ENCODE measurements at places on chromosomes 6 and 20. TPM values are rescaled to one million over a fixed set of nuclear protein-coding genes. Genes with fewer than 3 reads are reported as not detected.
A peak's percentile ranks its signal among the peaks of the same experiment; 100 is the strongest.

The SAMD3 gene
- 2.7 TPM for total RNA-seq

The THEMIS gene
- 0.38 TPM for total RNA-seq

DNA sequence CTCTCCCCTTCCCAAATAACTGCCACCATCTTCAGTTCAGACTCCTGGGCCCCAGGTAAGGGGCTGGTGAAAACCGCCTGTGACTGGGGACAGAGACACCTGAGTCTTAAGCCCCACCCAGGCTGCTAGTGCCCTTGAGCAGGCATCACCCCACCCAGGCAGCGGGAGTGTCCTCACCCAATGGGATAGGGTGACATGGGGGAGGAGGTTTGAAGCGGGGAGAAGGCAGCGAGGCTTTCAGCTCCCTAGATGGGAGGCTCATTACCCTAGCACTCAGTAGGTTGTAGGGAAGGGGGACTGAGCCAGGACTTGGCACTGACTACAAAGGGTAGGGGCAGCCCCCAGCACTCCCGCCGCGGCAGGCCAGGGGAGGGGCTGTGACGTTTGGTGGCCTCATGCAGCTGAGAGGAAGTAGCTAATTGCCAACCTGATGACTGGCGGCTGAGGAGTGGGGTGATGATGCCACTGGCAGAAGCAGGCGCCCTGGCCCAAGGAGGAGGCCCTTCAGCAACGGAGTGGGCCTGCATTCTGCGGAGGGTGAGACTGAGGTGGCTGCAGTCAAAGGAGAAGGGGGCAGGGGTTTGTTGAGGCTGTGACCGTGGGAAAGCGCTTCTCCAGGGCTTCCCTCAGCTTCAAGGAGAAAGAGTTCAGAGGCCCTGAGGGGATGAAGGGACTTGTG lies 126.9 kb downstream of the MRPL14 start:
- no peaks in the 10 kb centered on the region for H3K36me3 ChIP-seq
- peak overlapping the region; percentile 75 for H3K27ac ChIP-seq
- H3K4me1 ChIP-seq = no peaks in the 10 kb centered on the region
- H3K4me3 ChIP-seq = peak overlapping the region; percentile 3
- peaks cover 59% of the 10 kb centered on the region for H3K27me3 ChIP-seq

GRCh38 chr6:90445533-90446108 lies 141.3 kb downstream of the MAP3K7 start:
- H3K4me3 ChIP-seq = no peak overlapping the region
- no peaks in the 10 kb centered on the region for H3K36me3 ChIP-seq
- DNase-seq = no peak
- H3K27ac ChIP-seq = no peak overlapping the region
- H3K4me1 ChIP-seq = no peaks in the 10 kb centered on the region
- no peaks in the 10 kb centered on the region for H3K27me3 ChIP-seq

- no peak for DNase-seq
Measured at GRCh38 chr6:155578251-155578650, 122.6 kb upstream of the NOX3 start.

DNA sequence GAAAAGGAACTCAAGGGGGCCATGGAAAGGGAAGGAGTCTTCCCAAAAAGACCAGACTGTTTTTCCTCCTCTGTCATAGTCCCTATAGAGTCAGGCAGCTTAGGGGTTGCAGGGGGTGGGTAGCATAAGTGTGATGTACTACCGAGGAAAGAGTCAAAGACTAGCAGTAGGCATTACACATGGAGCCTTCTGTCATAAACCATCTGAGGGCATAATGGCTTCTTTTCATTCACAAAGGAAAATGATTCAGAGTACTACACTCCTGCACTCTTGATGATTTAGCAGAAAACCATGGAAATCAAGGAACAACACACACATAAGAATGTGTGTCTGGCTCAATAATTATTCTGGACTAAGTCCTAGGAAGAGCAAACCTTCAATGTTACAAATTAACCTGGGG lies 14.9 kb downstream of the PLN start:
- DNase-seq = no peak
- H3K36me3 ChIP-seq = peaks cover 3% of the 10 kb centered on the region
- H3K4me1 ChIP-seq = no peaks in the 10 kb centered on the region
- H3K27ac ChIP-seq = no peak overlapping the region

DNA sequence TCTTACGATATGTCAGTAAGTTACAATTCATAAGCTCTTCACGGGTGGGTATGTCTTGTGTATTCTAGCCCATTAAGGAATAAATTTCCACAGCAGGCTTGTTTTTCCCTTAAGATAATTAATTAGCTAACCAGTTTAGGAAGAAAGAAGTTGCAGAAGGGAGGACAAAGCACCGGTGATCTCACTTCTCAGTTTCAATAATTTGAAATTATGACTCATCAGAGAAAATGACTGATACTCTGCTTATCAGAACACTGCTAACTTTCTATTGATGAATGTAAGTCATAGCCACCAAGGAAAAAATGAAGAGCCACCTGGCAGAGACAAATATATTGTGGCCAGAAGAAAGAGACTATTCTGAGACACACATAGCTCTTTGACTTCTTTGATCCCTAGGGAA lies 35.0 kb upstream of the ENTPD6 start:
- H3K27ac ChIP-seq = no peak overlapping the region
- H3K27me3 ChIP-seq = no peaks in the 10 kb centered on the region
- H3K4me1 ChIP-seq = no peaks in the 10 kb centered on the region

DNA sequence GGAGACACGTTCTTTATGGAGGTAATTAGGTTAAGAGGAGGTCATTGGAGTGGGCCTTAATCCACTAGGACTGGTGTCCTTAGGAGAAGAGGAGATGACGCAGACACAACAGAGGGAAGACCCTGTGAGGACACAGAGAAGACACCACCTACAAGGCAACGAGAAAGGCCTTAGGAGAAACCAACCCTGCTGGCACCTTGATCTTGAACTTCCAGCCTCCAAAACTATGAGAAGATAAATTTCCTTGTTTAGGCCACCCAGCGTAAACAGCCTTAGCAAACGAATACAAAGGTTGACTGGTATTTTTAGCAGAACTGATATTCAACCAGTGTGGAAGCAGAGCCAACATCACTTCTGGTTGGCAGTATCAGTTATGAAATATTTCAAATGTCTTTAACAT lies 75.2 kb downstream of the GFOD1 start:
- H3K4me3 ChIP-seq = no peak overlapping the region
- peaks cover 62% of the 10 kb centered on the region for H3K4me1 ChIP-seq
- H3K27ac ChIP-seq = peak overlapping the region; percentile 68
- no peaks in the 10 kb centered on the region for H3K36me3 ChIP-seq
- H3K27me3 ChIP-seq = no peaks in the 10 kb centered on the region
- no peak for DNase-seq

DNA sequence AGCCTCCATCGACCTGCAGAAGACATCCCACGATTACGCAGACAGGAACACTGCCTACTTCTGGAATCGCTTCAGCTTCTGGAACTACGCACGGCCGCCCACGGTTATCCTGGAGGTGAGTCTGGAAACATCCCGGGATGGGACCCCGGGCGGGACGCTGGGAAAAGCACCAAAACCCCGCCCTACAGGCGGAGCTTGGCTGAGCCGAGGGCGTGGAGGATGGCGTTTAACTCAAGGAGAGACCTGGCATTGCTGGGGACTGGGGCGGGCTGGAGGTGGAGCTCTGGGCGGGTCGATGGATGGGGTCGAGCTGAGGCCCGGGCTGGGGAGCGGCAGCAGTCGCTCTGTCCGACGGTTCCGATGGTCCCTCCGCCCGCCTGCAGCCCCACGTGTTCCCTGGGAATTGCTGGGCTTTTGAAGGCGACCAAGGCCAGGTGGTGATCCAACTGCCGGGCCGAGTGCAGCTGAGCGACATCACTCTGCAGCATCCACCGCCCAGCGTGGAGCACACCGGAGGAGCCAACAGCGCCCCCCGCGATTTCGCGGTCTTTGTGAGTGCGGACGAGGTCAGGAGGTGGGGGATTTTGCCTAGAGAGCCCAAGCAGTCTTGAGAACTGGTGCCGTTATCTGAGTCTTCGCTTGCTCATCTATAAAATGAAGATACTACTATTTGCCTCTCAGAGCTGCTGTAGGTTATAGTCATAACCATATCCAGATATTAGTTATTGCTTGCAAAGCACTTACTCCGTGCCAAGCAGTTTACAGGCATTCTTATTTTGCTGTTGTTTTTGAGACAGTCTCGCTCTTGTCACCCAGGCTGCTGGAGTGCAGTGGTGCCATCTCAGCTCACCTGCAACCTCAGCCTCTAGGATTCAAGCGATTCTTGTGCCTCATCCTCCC lies 3.8 kb downstream of the SPAG4 start:
- H3K4me3 ChIP-seq = peak overlapping the region; percentile 39
- H3K27ac ChIP-seq = no peak overlapping the region
- DNase-seq = peak; percentile 61

GRCh38 chr20:33407251-33407650 lies 5.9 kb upstream of the CDK5RAP1 start:
- H3K4me3 ChIP-seq = no peak overlapping the region
- H3K27ac ChIP-seq = no peak overlapping the region
- H3K27me3 ChIP-seq = no peaks in the 10 kb centered on the region
- H3K4me1 ChIP-seq = no peaks in the 10 kb centered on the region
- DNase-seq = no peak
- peaks cover 38% of the 10 kb centered on the region for H3K36me3 ChIP-seq

- H3K4me3 ChIP-seq = no peak overlapping the region
- H3K4me1 ChIP-seq = no peaks in the 10 kb centered on the region
- H3K27me3 ChIP-seq = no peaks in the 10 kb centered on the region
- no peak for DNase-seq
- H3K36me3 ChIP-seq = no peaks in the 10 kb centered on the region
- H3K27ac ChIP-seq = no peak overlapping the region
Measured at GRCh38 chr20:47971058-47971791, 185.9 kb upstream of the SULF2 start.

GRCh38 chr6:120129228-120129627 lies 779.7 kb upstream of the MAN1A1 start:
- H3K36me3 ChIP-seq = no peaks in the 10 kb centered on the region
- DNase-seq = no peak
- no peak overlapping the region for H3K27ac ChIP-seq

DNA sequence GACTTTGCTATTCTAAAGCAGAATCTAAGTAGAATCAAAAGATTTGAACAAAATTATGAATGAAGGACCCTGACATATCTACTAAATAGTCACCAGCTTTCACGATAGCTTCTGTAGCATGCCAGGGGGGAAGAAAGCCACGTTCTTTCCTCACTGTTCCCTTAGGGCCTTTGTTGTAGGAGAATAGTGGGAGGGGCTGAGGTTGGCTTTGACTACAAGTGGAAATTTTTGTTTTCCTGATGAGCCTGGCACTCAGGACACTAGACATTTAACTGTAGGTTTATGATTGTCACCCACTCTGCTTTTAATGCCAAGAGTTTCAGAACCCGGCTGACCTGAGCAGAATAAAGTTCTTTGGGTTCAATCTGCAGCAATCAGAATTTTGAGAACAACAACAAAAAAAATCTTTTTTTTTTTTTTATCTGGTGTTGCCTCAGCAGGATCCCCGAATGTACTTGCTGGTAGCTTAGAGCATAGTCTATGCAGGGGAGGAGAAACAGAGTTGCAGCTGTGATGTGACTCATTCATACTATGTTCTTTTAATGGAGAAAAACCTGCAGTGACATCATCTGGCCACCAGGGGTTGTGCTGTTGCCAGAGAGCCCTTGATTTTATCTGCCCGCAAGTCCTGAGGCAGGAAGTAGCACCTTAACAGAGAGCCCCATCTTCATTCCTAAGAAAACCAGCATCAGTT lies 38.5 kb downstream of the TPD52L1 start:
- no peak overlapping the region for H3K27ac ChIP-seq
- no peaks in the 10 kb centered on the region for H3K27me3 ChIP-seq
- DNase-seq = no peak
- H3K4me1 ChIP-seq = peaks cover 2% of the 10 kb centered on the region
- H3K36me3 ChIP-seq = no peaks in the 10 kb centered on the region

DNA sequence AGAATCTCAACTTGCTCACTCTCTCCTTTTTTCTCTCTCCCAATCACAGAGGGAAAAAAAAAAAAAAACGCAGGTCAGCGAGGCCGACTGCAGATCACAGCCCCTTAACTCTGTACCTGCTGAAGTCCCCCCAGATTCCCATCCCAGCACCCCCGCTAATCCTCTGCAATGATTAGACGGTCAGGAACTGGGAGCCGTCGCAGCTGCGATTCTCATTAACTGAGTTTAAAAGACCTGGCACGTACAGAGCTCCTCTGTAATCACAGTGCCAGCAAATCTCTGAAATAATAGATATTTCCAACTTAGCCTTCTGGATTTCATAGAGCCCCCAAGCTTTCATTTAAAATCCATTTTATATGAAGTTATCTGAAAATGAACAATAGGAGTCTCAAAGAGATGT lies 84.4 kb downstream of the ANKRD60 start:
- no peaks in the 10 kb centered on the region for H3K36me3 ChIP-seq
- DNase-seq = no peak
- no peaks in the 10 kb centered on the region for H3K4me1 ChIP-seq
- H3K4me3 ChIP-seq = no peak overlapping the region
- H3K27ac ChIP-seq = no peak overlapping the region

DNA sequence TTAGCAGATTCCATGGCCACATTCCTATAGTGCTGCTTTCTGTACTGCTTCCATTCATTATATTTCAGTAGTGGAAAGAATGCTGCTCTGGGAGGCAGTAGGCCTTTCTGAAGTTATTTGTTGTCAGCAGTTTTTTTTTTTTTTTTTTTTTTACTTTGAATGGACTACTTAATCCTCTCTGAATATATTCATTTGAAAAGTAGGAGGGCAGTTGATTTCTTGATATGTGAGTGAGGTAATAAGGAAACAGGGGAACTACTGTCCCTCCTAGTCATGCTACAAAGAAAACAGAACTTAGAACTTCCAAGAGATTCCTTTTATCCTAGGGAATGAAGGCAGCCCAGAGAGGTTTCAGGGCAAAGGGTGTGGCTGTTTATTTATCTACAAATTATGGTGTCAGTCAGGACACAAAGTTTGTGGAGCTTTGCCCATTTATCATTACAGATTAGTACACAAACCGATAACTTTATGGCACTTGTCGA lies 155.9 kb downstream of the JARID2 start:
- peaks cover 50% of the 10 kb centered on the region for H3K4me1 ChIP-seq
- no peak overlapping the region for H3K27ac ChIP-seq
- no peak for DNase-seq
- no peak overlapping the region for H3K4me3 ChIP-seq

- no peaks in the 10 kb centered on the region for H3K27me3 ChIP-seq
- H3K4me3 ChIP-seq = no peak overlapping the region
- DNase-seq = no peak
Measured at GRCh38 chr6:14241255-14242070, 123.9 kb downstream of the CD83 start.

- peak; percentile 42 for DNase-seq
- no peak overlapping the region for H3K4me3 ChIP-seq
- no peaks in the 10 kb centered on the region for H3K36me3 ChIP-seq
- peaks cover 3% of the 10 kb centered on the region for H3K27me3 ChIP-seq
Measured at GRCh38 chr20:62741191-62741691, 32.6 kb downstream of the NTSR1 start.

DNA sequence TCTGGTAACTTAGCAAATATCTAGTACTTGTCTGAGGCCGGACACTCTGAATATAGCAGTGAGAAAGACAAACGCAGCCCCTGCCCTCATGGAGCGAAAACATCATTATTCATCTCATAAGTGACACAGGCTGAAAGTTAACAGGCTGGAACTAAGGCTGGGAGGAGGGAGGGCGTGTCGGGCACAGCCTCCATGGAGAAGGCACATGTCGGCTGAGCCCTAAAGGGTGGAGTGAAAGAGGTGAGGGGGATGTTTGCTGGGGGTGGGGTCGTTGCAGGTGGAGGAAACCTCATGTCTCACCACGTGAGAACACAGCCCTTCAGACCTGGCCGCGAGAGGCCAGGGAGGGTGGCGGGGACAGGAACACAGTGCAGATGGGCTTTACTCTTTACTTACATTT lies 108.8 kb upstream of the FOXC1 start:
- H3K4me3 ChIP-seq = no peak overlapping the region
- no peaks in the 10 kb centered on the region for H3K4me1 ChIP-seq
- no peak overlapping the region for H3K27ac ChIP-seq
- no peak for DNase-seq
